ENCODE measurements at places on chromosomes 2 and 18.

GRCh38 chr2:27262379-27263286, at the start of gene SLC30A3:
Gene SLC30A3 (minus strand): TSS chr2:27263047. CDS start chr2:27262906, 141 bp downstream.
- H3K27me3 ChIP-seq = peaks cover 19% of the 10 kb centered on the region
- H3K36me3 ChIP-seq = no peaks in the 10 kb centered on the region
- peaks cover 38% of the 10 kb centered on the region for H3K4me1 ChIP-seq
- peak within 1 kb of the TSS; percentile 71 for H3K4me3 ChIP-seq
- DNase-seq = no peak
- no peak within 1 kb of the TSS for H3K27ac ChIP-seq

- no peak for DNase-seq
- H3K4me1 ChIP-seq = peaks cover 13% of the 10 kb centered on the region
- H3K27me3 ChIP-seq = no peaks in the 10 kb centered on the region
- no peak overlapping the region for H3K4me3 ChIP-seq
- H3K27ac ChIP-seq = no peak overlapping the region
- no peaks in the 10 kb centered on the region for H3K36me3 ChIP-seq
These were observed 106.3 kb downstream of the EPHA4 start for GRCh38 chr2:221465776-221466175.

DNA sequence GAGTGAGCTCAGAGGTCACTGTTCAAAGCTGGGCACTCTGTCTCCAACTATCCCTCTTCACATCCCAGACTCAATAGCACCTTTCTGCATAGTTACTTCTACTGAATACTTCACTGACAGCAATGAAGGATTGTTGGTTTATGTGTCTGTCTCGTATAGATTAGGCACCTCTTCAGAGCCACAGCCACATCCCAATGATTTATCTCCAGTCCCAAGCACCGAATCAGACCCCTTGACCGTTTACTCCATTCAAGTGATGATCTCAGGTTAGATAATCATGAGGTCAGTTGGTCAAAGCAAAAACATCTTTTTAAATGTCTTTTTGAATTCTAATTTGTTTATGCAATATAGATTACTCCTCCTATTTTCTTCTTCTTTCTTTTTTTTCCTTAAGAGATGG, 14.7 kb downstream of the NEDD4L start:
- no peak for DNase-seq
- no peak overlapping the region for H3K4me3 ChIP-seq
- H3K4me1 ChIP-seq = peaks cover 7% of the 10 kb centered on the region
- H3K36me3 ChIP-seq = no peaks in the 10 kb centered on the region
- no peak overlapping the region for H3K27ac ChIP-seq

- DNase-seq = no peak
- no peak overlapping the region for H3K4me3 ChIP-seq
- no peaks in the 10 kb centered on the region for H3K36me3 ChIP-seq
- H3K27ac ChIP-seq = no peak overlapping the region
These were observed 38.2 kb upstream of the TWSG1 start for GRCh38 chr18:9296233-9297006.

DNA sequence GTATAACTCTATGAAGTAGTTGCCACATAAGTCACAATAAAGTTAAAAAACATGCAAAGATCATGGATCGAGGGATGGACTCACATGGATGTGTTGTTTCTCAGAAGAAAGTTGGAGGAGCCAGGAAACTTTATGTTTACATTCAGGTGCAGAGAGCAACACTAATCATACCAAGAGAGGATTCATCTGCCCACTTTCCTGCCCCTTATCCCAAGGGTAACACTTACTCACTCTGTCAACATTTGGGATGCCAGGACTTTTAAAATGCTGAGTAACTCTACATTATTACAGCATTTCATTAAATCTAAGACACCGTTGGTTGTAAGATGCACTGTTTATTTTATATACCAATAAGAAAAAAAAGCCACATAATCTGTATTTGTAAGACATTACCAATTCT, 170.4 kb downstream of the KCNE4 start:
- H3K4me3 ChIP-seq = no peak overlapping the region
- H3K27ac ChIP-seq = no peak overlapping the region
- DNase-seq = no peak
- peaks cover 3% of the 10 kb centered on the region for H3K4me1 ChIP-seq
- no peaks in the 10 kb centered on the region for H3K36me3 ChIP-seq
- H3K27me3 ChIP-seq = no peaks in the 10 kb centered on the region

DNA sequence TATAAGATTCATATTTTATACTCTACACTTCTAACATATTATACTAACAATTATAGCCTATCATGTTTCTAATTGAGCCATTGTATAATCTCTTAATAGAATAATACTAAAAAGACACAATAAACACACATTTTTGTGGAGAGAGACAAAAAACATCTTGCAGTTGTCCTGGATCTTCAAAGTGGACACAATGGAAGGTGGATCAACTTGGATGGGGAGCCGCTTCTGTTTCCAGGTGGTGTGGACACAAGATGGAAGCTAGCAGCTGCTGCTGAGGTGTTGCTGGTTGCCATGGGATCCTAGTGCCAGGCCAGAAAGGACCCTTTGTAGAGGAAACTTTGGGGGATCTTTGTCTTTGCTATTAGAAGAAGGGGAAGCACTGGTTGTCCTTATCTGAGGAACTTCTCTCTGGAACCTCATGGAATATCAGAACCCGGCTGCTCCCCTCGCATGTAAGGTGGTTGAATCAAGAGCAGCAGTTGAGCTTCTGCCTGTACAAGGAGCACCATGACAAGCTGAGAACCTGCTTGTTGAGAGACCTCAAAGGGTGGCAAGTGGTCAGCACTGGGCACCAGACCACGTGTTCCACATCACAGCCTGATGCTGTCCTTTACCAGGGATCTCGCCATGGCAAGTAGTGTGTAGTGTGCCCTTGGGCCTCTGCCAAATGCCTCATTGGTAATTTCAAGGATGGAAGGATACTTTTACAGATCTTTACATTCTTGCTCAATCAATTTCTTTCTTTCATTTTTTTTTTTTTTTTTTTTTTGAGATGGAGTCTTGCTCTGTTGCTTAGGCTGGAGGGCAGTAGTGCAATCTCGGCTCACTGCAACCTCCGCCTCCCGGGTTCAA, 232.2 kb downstream of the MYCN start:
- H3K27me3 ChIP-seq = no peaks in the 10 kb centered on the region
- DNase-seq = no peak
- H3K36me3 ChIP-seq = no peaks in the 10 kb centered on the region
- no peak overlapping the region for H3K27ac ChIP-seq
- no peak overlapping the region for H3K4me3 ChIP-seq

- H3K27ac ChIP-seq = no peak overlapping the region
- no peak for DNase-seq
- H3K27me3 ChIP-seq = no peaks in the 10 kb centered on the region
- peak overlapping the region; percentile 37 for H3K4me3 ChIP-seq
These were observed 166.2 kb downstream of the PHLPP1 start for GRCh38 chr18:62881509-62882016.

- no peak overlapping the region for H3K27ac ChIP-seq
- DNase-seq = no peak
- H3K4me3 ChIP-seq = no peak overlapping the region
- no peaks in the 10 kb centered on the region for H3K36me3 ChIP-seq
These were observed 41.9 kb downstream of the CDC42EP3 start for GRCh38 chr2:37629529-37629928.

DNA sequence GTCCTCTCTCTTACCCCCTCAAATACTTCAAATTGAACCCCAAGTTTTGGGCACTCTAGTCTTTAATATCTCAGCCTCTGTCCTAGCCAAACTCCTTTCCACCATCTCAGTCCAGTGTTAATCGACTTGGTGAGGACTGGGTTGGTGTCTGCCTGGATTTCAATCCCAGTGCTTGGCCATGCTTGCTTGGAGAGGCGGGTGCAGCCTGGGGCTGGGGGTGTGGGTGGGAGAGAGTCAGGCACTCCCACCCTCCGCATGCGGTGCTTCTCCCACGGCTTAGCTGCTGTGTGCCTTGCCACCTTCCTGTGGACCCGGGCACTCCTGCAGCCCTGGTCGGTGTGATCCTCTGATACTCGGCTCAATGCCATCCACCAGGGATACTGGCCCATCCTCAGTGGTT, 220.8 kb upstream of the HDAC4 start:
- no peaks in the 10 kb centered on the region for H3K4me1 ChIP-seq
- DNase-seq = no peak
- no peak overlapping the region for H3K4me3 ChIP-seq
- H3K36me3 ChIP-seq = no peaks in the 10 kb centered on the region
- no peak overlapping the region for H3K27ac ChIP-seq

DNA sequence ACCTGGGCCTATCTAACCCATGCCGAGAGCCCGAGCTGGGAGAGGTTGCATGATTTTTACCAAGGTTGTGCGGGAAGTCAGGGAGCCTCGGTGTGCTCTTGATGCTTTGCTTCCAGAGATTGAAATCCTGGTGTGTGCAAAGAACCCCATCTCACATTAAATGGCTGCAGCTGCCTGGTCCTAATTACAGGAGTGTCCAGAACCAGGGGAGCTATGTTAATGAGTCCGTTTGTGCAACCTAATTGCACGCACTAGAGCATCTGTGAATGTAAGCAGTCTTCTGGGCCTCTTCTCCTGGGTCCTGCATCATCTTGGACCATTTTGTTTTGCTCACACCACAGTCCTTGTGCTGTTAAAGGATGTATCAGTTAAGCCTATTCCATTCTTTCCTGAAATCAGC, 263.8 kb downstream of the AGAP1 start:
- H3K36me3 ChIP-seq = no peaks in the 10 kb centered on the region
- H3K4me3 ChIP-seq = no peak overlapping the region
- H3K4me1 ChIP-seq = no peaks in the 10 kb centered on the region
- DNase-seq = no peak
- no peaks in the 10 kb centered on the region for H3K27me3 ChIP-seq

- no peak for DNase-seq
- H3K4me3 ChIP-seq = no peak overlapping the region
- H3K27me3 ChIP-seq = no peaks in the 10 kb centered on the region
- no peak overlapping the region for H3K27ac ChIP-seq
- H3K4me1 ChIP-seq = no peaks in the 10 kb centered on the region
These were observed 46.9 kb downstream of the NGEF start for GRCh38 chr2:232966122-232966521.
